ENCODE measurements at places on chromosomes 5 and 9.

DNA sequence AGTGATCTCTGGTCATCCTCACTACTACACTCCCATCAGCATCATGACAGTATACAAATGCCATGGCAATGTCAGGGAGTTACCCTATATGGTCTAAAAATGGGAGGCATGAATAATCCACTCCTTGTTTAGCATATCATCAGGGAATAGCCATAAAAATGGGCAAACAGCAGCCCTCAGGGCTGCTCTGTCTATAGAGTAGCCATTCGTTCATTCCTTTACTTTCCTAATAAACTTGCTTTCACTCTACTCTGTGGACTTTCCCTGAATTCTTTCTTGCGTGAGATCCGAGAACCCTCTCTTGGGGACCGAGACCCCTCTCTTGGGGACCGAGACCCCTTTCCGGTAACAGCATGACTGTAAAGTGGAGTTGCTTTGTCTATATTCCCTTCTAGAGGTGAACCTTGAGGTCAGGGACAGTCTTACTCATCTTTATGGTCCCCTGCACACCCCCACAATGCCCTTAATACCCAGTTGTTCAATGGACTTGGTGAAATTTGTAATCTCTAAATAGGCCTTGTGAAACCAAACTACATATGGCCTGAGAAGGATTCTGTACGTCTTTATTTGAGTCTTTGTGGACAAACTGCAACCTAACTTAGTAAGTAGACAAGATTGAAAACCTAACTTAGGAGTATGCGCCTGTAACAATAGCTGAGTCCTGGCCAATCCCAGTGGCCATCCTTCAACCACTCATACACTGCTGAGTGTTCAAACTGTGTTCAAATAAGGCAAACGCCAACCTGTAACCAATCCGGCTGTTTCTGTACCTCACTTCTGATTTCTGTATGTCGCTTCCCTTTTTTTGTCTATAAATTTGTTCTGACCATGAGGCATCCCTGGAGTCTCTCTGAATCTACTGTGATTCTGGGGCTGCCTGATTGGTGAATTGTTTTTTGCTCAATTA is 32.3 kb upstream of the UBTD2 start:
- H3K27ac ChIP-seq = no peak overlapping the region
- H3K4me1 ChIP-seq = no peaks in the 10 kb centered on the region
- peaks cover 5% of the 10 kb centered on the region for H3K27me3 ChIP-seq

- peaks cover 6% of the 10 kb centered on the region for H3K4me1 ChIP-seq
- DNase-seq = no peak
- H3K36me3 ChIP-seq = no peaks in the 10 kb centered on the region
- no peak overlapping the region for H3K27ac ChIP-seq
- peaks cover 1% of the 10 kb centered on the region for H3K27me3 ChIP-seq
Observed at GRCh38 chr9:128043467-128043868, 23.7 kb downstream of the NAIF1 start.

GRCh38 chr9:123335193-123335985 is 20.6 kb upstream of the CRB2 start:
- H3K36me3 ChIP-seq = no peaks in the 10 kb centered on the region
- H3K4me3 ChIP-seq = no peak overlapping the region
- peaks cover 21% of the 10 kb centered on the region for H3K4me1 ChIP-seq
- H3K27ac ChIP-seq = no peak overlapping the region
- H3K27me3 ChIP-seq = no peaks in the 10 kb centered on the region
- DNase-seq = no peak

- H3K36me3 ChIP-seq = no peaks in the 10 kb centered on the region
- DNase-seq = no peak
- H3K27me3 ChIP-seq = peaks cover 41% of the 10 kb centered on the region
- H3K4me3 ChIP-seq = no peak overlapping the region
- peaks cover 10% of the 10 kb centered on the region for H3K4me1 ChIP-seq
- H3K27ac ChIP-seq = no peak overlapping the region
Observed at GRCh38 chr9:90789862-90790261, 11.8 kb upstream of the SYK start.
